C1 segment of cervical spinal cord (tissue), 14 donors: ENCODE measurements at places on chromosomes 6 and 20.

- DNase-seq: no peak
Measured at GRCh38 chr6:19569563-19569962, 267.6 kb upstream of the ID4 start.

GRCh38 chr6:74768120-74768519 lies 437.7 kb downstream of the COL12A1 start:
- no peak for DNase-seq

GRCh38 chr6:142932889-142933288 lies 12.1 kb downstream of the HIVEP2 start:
- no peak for DNase-seq

GRCh38 chr6:137731960-137732616 lies 135.0 kb upstream of the TNFAIP3 start:
- no peak for DNase-seq

DNA sequence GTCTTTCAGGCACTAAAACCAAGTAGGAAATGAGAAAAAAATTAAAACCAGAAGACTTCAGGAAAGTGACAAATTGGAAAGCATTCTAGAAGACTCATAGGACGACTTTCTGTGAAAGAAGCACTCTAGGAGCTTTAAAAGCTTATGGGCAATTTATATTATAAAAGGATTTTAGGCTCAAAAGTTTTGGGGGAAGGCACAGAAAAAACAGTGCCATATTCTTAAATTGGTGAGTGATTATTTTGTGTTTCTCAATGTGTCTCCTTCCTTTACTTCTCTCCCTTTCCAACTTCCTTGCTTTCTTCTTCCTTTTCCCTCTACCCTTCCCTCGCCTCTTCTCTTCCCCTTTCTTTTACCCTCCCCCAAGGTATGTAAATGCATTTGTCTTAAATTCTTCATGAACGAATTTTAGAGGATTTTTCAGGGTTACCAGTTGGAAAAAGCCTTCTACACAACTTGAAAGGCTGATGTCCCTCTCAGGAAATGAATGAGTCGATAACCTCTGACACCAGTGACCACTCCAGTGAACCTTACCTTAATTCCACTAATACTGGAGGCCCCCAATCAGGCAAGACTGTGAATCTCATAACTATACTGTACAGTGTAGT lies 2.6 kb upstream of the LIN28B start:
- DNase-seq: no peak

GRCh38 chr20:36873498-36874189 lies 2.3 kb upstream of the TLDC2 start:
- DNase-seq: no peak
